ENCODE measurements at places on chromosomes 2 and 18.

DNA sequence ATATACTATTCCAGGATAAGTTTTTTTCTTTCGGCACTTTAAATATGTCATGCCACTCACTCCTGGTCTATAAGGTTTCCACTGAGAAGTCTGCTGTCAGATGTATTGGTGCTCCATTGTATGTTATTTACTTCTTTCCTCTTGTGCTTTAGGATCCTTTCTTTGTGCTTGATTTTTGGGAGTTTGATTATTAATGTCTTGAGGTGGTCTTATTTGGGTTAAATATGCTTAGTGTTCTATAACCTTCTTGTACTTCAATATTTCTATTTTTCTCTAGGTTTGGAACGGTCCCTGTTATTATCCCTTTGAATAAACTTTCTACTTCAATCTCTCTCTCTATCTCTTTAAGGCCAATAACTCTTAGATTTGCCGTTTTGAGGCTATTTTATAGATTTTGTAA lies 28.3 kb downstream of the STPG4 start:
- no peak for DNase-seq

DNA sequence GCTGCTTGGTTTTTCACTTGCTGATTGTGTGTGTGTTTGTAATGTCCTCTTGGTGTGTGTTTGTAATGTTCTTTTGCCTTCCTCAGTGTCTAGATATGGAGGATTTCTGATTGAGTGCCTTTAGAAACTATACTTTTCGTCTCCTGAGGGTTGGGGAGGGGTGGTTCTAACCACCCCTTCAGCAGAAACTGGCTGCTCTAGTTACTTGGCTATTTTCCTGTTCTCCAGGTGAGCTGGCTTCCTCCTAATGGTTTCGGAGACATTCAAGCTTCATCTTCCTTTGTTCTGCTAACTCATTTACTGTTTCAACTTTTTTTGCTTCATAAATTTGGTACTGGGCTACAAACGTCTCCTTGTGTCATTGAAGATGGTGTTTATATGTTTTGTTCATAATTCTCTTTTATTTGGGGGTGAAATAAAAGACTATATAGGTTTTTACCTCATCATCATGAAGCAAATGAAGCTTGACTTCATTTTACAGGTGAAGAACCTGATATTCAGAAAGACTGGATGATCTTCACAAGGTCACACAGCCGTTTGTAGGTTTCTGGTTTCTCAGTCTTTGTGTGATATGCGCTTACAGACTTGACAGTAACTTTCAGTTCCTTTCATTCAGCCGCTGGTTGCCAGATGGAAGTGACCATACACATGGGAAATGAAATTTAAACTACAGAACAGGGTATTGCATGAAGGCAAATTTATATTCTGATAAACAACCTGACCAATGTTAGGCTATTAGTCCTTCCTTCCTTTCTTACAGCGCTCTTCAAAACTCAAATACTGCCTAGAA lies 238.5 kb downstream of the GALR1 start:
- no peak for DNase-seq

GRCh38 chr2:199309411-199309810 lies 148.3 kb downstream of the SATB2 start:
- DNase-seq: no peak

GRCh38 chr18:37304012-37304680 lies 261.5 kb downstream of the CELF4 start:
- DNase-seq: no peak

DNA sequence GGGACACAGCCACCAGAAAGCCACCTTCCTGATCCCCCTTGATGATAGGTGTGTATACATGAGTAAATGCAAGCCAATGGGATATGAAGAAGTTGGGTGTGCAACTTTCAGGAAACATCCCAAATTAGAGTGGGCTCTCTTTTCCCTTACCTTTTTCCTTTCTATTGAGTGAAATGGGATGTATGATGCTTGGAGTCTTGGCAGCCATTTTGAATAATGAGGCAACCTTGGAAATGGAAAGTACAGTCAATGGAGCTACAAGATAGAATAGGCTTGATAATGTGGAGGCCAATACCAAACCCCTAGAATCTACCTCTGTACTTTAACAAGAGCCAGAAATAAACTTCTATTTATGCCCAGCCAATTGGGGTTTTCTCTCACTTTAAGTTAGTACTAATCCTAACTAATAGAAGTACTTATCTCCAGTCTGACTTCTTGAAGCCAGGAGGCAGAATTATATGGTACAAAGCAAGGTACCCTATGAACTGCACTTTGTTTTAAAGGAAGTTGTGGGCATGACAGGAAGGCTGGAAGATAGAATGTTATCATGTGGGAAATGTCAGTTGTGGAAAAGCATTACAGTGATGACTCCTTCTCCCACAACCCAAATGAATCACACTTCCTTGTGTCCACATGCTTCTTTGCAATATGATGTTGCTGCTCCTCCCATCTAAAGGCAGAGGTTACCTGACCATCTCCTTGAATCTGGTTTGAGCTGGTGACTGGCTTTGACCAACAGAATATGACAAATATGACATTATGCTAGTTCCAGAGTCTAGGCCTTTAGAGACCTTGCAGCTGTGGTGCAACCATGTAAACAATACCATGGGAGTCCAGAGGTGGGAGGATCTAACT lies 12.9 kb upstream of the NABP1 start:
- DNase-seq: no peak

DNA sequence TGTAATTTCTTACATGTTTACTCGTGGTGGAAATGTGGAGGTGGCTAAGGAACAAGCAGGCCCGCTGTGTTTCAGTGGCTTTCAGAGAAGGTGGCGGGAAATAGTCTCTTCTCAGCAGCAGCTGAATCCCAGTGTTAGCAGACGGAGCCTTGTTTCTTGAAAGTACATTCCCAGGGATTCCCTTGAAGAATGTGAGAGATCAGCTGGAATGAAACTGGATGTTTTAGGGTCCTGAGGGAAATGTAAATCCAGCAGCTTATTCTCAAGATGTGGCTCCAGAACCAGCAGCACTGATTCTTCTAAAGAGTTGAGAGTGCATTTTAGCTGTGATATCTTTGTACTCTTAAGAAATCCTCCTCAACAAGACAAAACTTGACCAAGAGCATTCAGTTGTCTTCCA lies 59.1 kb downstream of the CDC42EP3 start:
- no peak for DNase-seq

- no peak for DNase-seq
These were observed 13.9 kb upstream of the UGP2 start for GRCh38 chr2:63827749-63828148.

DNA sequence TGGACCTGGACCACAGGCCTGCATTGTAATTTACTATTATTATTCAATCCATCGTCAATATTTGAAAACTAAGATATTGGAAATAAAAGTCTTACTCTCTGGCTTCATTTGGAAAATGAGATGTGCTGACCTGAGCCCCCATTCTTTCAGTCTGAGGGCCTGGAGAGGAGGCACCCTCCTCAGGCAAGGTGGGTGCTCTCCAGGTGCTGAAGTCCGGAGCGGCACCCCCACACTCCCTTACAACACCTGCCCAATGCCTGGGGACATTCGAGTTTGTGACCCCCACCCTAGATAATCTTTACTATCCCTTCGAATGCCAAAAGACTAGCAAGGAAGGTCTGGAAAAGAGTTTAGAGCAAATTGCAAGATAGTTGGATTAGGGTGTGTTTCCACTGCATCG lies 133.3 kb downstream of the EN1 start:
- no peak for DNase-seq

- DNase-seq: no peak
These were observed 1291.6 kb upstream of the ZEB2 start for GRCh38 chr2:145811276-145812164.

- DNase-seq: no peak
These were observed at the start of gene SH3YL1 for GRCh38 chr2:263774-264492. SH3YL1 (minus strand) TSS chr2:264032; CDS start chr2:263984, 48 bp downstream.

- no peak for DNase-seq
These were observed 1201.0 kb downstream of the LRP1B start for GRCh38 chr2:140929849-140930248.

DNA sequence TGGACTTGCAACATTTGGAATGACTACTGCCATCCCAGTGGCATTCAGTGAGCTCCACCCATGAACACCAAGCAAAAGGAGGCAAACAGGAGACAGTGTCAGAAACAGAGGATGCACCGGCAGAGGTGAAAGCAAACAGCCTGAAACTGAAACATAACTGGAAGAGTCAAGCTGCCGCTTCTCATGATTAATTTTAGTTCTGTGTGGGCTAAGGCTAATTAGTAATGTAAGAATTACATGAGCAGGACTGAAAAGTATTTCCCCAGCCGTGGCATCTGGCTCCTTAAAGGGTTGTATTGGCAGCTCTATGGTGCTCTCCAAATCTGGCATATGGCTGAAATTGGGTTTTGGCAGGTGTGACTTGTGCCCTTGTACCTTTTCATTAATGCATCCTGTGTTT lies 1108.1 kb downstream of the TSN start:
- no peak for DNase-seq

GRCh38 chr2:239020541-239021041 lies 172.7 kb downstream of the TWIST2 start:
- no peak for DNase-seq

DNA sequence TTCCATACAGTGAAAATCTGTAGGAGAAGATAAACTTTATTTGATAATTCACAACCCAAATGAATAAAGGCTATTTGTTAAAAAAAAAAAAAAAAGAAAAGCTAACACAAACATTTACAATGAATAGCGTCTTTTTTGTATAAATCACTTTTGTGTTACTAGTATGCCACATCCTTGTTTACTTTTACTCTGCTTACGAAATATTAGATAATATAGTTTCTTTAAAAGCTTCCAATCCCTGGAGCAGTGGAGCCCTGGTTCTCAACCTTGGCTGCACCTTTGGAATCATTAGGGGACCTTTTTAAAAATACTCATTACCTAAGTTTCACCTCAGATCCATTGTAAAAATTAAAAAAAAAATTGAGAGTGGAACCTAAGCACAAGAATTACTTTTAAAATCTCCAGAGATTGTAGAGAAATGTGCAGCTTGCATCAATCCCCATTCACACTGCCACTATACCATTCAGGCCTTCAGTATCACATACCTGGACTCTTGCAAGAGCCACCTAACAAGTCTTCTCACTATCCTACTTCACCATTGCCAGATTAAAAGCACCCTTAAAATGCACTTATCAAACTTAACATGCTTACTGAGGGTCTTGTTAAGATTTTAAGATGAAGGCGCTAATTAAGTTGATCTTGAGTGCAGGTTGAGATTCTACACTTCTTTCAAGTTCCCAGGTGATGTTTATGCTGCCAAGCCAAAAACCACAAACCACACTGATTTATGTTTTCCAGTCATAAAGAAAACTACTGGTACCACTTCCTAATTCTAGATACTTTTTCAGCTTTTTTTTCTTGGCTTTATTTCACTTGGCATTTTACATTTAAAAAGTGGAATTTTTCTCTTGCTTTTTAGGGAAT lies 59.7 kb upstream of the ZC3H15 start:
- no peak for DNase-seq

- no peak for DNase-seq
These were observed 100.3 kb upstream of the TMEM200C start for GRCh38 chr18:5995626-5996025.

DNA sequence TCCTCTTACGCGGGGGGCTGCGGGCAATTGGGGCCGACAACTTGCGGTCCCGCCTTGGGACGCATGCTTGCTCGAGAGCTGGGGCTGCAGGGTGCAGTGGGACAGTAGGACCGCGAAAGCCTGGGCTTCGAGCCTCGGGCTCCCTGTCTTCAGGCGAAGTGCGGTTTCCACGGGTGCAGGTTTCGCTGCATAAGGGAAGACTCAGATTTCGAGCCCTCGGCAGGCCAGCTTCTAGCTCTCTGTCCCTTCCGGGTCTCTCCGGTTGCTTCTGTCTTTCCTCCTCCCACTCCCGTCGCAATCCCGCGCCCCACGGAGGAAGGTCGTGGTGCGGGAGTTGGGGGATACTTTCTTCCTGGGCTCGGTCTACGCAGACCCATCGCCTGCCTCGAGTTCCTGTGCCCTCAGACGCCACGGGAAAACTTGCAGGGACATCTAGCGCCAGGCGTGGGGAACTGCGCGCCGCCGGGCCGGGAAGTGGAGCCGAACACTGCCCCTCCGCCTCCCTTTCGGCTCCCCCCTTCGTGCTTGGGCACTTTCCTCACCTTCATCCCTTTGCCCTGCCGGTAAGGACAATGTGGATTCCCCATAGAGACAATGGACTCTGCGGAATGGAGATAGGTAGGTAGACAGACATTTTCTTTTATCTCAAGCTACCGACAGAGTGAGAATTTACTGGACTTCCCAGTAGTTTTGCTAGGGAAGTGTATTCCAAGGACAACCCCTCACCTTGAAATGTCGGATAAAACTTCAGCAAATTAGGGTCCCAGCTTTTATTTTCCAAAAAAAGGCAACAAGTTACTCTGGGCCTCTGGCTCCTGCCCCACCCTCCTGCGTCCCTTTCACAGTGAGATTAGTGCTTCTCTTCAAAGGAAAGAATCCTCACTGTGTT lies 4.2 kb upstream of the HOXD13 start:
- peak; percentile 62 for DNase-seq

GRCh38 chr2:104332731-104333130 lies 521.2 kb upstream of the POU3F3 start:
- no peak for DNase-seq

GRCh38 chr2:54666634-54667265 lies 56.7 kb upstream of the EML6 start:
- DNase-seq: no peak

DNA sequence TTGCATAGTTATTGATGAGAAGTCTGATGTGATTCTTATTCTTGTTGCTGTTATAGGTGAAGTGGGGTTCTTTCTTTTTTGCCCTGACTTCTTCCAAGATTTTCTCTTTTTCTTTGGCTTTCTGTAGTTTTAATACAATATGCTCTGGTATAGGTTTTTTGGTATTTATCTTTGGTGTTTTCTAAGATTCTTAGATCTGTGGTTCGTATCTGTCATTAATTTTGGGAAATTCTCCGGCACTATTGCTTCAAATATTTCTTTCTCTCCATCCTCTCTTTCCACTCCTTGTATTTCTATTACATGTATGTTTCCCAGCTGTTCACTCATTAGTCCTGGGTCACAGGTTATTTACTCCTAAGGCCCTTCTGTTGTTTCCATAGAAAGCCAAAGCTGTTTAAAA lies 43.8 kb downstream of the SKA1 start:
- no peak for DNase-seq

DNA sequence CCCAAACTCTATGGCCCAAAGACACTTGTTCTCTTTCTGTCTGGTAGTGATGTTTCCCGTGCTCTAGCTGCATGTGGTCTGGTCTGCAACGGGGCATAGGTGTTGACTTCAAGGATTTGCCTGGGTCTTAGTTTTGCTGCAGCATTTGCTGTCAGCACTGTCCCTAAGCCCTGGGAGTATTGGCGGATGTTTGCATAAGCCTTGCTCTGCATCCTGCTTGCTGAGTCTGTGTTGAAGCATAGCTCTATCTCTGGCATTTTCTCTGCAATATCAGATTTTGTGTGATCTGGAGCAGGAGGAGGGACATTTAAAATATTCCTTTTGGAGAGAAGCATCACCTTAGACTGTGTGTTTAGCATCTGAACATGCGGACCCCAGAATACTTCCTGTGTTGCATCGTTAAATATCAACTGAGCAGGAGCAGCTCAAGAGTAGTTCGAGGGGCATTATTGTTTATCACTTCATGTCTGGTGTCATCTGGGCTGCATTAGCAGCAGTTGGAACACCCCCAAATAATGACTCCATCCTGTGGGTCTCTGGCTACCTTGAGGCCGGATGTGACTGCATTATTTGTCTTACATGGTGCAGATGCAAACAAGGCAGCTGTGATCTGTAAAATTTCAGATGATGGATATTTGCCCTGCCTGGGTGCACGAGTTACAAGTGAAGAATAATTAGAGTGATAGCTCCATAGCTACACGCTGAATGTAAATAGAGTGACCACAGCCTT lies 231.7 kb downstream of the TRIB2 start:
- no peak for DNase-seq

- DNase-seq: no peak
These were observed 2.1 kb downstream of the TMEM37 start for GRCh38 chr2:119433636-119434327.

All from NCI-H1436 (cell line).